ENCODE measurements at places on chromosomes 2 and 18.
A peak's percentile ranks its signal among the peaks of the same experiment; 100 is the strongest.

DNA sequence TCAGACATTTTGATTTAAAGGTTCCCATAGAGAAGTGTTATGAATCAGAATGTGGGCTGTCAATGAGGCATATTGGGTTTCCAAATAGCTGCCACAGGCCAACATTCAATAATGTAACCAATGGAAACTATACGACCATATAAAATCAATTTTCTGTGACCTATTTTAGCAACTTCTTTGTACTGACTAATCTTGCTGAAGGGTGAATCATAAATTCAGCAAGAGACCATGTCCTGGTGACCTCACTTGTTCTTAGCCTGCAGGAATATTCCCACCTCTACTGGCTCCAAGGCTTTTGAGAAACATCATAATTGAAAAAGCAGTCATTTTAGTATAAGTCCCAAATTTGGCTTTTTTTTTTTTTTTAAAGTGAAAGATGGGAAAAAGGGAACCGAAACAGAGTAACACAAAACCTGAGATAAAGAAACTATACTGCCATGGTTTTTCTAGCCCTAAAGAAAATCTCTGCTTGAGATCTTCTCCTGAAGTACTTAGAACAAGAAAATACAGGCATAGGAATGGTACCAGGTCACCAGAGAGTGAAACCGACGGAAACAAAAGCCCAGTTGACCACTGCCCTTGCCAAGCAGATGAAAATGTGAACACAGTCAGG is 32.1 kb downstream of the PLEKHM3 start:
- DNase-seq, result no peak

GRCh38 chr18:3773303-3773702 is 323.3 kb downstream of the TGIF1 start:
- no peak for DNase-seq

DNA sequence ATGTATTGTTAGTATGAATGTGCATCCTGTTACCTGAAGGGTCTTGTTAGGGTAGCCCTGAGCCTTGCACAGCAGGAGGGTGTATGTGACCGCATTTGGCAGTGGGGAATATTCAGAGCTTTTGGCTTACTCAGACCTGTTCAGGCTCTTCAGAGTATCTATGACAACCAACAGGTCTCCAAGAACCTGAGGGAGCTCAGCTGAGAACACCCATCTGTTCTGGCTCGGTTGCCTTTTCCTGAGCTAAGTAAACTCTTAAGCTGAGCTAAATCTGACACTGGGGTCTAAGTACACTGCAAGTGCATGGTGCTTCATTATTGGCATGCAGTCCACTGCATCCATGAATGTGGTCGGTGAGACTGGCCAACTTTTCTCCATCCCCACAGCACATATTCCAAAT is 92.4 kb upstream of the CHST9 start:
- no peak for DNase-seq

- no peak for DNase-seq
These were observed 1490.0 kb upstream of the NXPH2 start for GRCh38 chr2:140270224-140270623.

GRCh38 chr2:101396316-101396717 is 9.0 kb upstream of the CREG2 start:
- DNase-seq, result peak; percentile 88

- DNase-seq, result no peak
These were observed 49.3 kb downstream of the DSEL start for GRCh38 chr18:67467188-67467587.

DNA sequence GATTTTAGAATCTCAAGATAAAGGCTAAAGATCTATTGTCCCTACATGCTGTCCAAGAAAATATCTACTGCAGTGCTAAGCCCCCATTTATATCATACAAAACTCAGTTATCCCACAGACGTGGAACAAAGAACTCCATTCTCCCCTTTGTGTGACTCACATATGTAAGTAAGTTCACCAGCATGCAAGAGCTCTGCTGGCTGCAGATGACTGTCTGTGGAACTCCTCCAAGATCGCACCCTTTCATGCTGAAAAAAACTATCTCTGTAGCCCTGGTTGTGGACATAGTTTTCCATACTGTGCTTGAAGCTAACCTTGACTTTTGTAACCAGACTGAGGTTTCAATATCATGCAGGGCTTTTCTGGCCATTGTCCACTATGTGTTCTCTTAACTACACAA is 207.1 kb downstream of the ZNF521 start:
- DNase-seq, result peak; percentile 66

DNA sequence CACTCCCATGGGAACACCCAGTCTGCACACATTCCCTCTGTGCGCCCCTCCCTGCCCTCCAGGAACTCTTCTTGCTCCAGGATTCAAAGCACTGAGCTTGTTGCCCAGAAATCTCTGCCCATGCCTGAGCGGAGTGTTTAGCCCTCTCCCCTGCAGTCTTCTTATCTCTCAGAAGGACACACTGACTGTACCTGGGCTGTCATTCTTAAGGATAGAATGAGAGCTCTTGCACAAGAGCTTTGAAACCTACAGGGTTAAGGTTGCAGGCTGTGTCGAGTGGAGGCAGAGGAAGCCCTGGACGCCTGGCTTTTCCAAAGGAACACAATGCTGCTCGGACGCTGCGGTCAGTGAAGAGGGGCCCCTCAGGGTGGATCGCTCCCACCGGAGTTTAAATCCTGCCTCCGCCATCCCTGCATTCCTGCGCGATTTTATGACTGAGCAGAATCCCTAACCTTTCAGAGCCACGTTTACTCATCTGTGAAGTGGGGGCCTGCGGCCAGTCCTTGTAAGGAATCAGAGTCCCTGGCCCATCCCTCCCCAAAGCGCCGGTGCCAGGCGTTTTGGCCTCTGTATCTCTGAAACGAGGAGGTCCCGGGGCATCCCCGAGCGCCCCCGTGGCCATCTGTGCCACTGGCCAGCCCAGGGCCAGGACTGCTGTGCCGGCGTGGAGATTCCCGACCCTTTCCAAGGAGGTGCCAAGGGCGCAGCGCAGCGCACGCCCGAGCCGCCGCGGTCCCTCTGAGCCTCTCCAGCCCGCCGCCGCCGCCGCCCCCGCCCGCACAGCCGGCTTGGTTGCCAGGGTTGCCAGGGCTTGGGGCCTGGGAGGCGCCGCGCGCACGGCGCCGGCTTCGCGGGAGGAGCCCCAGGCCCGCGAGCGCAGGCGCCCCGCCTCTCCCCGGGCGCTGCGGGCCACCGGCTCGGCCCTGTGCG is 58.9 kb downstream of the FAM168B start:
- no peak for DNase-seq

GRCh38 chr2:41668529-41668928 is 379.3 kb upstream of the PKDCC start:
- no peak for DNase-seq

GRCh38 chr2:126644630-126645191 is 11.2 kb upstream of the GYPC start:
- no peak for DNase-seq

GRCh38 chr2:118670838-118671237 is 176.6 kb downstream of the EN1 start:
- DNase-seq, result peak; percentile 86

- no peak for DNase-seq
These were observed 24.9 kb upstream of the DNMT3A start for GRCh38 chr2:25366629-25367028.

GRCh38 chr2:54665436-54665856 is 58.0 kb upstream of the EML6 start:
- DNase-seq, result no peak

DNA sequence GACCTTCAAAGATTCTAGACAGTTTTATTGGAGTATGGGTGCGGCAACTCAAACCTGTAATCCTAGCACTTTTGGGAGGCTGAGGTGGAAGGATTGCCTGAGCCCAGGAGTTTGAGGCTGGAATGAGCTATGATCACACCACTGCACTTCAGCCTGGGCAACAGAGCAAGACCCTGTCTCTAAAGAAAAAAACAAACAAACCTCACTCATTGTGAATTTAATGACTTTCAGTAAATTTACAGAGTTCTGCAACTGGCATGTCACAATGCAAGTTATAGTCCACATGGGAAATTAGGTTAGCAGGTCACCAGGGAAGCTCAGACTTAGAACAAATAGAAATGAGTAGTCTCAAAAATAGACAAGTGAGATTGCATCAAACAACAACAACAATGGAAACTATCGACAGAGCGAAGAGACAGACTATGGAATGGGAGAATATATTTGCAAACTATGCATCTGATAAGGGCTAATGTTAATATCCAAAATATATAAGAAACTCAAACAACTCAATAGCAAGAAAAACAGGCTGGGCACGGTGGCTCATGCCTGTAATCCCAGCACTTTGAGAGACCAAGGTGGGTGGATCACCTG is 6.7 kb upstream of the NRBP1 start:
- no peak for DNase-seq

Measured in fibroblast of skin of left quadriceps (primary cell).